ENCODE measurements at places on chromosomes 3 and 15.

- no peak for ATAC-seq
Measured at GRCh38 chr15:74035121-74036017, 40.9 kb downstream of the PML start.

DNA sequence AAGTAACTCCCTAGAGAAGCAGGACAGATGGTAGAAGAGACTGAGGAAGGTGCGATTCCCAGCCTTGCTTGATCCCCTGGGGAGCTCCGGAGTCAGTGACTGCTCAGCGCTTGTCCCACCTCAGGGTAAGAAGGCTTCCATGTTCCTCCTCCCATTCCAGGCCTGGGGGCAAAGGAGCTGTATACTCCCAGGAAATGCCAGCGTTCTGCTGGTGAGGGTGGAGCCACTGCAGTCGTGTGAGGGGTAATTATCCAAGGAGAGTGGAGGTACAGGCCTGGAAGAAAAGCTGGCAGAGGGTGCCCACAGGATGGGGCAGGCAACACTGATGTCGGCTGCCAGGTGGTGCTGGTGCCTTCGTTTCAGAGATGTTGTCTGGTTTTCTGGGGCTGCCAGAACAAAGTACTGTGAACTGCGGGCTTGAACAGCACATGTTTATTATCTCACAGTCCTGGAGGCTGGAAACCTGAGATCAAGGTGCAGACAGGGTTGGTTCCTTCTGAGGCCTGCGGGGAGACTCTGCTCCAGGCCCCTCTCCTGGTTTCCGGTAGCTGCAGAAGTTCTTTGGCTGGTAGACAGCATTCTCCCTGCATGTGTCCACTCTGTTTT, 12.1 kb upstream of the APBA2 start:
- ATAC-seq = peak; percentile 50

GRCh38 chr15:81024265-81024872, 23.6 kb downstream of the TLNRD1 start:
- ATAC-seq = no peak

GRCh38 chr15:50107157-50107556, 11.9 kb downstream of the ATP8B4 start:
- no peak for ATAC-seq

DNA sequence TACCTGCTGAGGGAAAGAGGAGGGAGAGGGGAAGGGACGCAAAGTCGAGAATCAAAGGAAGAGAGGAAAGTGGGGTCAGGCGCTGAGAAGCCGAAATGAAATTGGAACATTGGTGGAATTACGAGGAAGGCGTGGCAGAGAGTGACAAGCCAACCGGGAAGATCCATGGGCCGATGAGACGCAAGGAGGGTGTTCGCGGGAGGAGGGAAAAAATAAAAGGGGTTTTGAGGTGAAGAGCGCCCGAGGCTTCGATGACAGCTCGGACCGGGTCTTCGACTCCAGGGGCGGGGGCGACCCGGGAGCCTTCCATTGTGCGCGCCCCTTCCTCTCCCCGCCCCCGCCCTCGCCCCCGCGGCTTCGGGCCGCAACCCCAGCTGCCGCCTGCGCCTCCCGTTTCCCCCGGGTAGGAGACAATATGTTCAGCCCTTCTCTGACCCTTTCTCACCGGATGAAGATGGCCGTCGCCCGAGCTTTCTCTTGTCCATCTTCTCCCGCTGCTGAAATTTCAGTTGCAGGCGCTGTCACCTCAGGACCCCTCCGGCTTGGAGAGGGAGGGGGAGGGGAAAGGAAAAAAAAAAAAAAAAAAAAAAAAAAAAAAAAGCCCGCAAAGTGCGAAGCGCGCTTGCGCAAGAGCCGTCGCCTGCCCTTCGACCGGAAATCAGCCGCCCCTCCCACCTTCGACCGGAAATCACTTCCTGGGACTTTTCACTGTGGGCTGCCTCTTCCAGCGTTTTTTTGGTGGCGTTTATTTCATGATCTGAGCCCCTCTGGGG, at the start of gene SENP7:
Gene SENP7, minus strand, starts transcription at position 567 of the 773 bp plus-strand sequence. Its CDS starts 82 bp downstream, at position 485.
- ATAC-seq = peak; percentile 90

GRCh38 chr3:64352639-64352992, 127.3 kb upstream of the PRICKLE2 start:
- ATAC-seq = peak; percentile 16

DNA sequence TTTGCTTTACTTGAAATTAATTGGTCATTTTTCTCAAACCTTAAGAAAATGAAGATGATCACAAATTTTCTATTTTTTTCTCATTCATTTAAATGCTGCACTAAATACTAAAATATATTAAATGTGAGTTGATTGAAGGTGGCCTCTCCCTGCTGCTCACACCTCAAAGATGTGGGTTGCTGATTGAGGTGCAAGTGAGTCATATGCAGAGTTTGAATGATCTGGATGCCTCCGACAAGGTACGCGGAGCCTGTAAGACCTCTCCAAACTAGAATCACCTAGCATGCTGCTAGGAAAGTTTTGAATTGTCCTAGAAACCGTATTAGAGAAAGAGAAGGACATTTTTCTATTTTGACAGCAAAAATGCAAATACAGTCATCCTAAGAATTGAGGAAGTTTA, 211.3 kb upstream of the FEZF2 start:
- no peak for ATAC-seq

DNA sequence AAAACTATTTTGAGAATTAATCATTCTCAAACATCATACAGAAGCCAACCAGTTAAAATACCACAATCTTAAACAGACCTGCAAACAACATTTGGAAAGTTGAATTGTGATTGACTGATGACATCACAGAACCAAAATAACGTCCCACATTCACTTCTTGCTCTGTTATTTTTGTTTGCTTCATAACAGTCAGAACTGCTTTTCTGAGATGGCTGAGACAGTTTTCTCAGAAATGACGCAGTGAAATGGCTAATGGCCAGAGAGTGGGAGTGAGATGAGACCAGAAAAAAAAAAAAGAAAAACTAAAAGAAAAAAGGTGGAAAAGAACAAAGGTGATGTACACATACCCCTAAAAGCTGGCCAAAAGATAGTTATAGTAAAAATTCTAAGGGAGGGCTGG, 1061.2 kb downstream of the FHIT start:
- ATAC-seq = no peak

Measured in SK-N-SH treated with all-trans-retinoic acid at 6 μM for 48 hours (cell line).